ENCODE measurements at places on chromosomes 7 and 10. TPM values are rescaled to one million over a fixed set of nuclear protein-coding genes. Genes with fewer than 3 reads are reported as not detected.

GRCh38 chr10:86295351-86295750 lies 71.2 kb downstream of the GRID1 start:
- DNase-seq = no peak

GRCh38 chr7:149822353-149822943 lies 15.7 kb upstream of the ZNF862 start:
- peak; percentile 33 for DNase-seq

DNA sequence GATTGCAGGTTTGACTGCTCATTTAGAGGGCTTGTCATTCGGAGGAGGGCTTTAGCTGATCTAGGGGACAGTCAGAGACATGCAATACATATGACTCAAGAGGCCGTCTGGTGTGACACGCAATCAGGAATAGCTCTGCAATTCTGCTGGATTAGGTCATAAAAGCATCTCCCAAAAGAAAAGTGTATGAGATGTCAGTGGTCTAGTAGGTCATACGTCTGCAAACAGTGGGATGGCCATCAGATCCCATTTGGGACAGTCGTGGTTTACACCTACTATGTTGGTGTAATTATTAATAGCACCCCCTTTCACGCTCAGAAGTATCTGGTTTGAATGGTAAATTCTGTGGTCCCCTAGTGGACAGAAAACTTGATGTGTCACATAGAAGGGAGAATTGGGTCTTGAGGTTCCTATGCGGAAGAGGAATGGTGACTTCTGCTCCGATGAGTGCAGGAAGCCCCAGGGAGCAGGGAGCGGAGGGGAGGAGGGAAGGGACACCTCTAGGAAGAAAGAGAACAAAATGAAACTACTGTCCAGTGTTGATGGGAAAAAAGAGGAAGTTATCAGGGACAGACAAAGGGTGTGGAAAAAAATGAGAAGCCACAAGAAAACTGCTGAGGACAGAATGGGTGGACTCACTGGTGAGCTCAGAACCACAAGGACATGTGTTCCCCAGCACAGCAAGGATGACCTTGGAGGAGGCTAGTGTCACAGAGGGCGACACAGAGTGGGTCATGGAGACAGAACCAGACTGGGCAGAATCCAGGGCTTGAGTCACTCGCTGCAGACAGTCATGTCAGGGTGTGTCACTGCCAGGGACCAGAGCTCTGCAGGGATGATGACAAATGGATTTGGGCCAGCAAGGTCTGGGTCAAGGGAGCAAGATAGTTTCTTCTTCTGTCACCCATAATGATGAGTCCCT lies 59.9 kb downstream of the MAP3K8 start:
- no peak for DNase-seq

GRCh38 chr10:90602862-90603610 lies 254.8 kb downstream of the HTR7 start:
- no peak for DNase-seq

DNA sequence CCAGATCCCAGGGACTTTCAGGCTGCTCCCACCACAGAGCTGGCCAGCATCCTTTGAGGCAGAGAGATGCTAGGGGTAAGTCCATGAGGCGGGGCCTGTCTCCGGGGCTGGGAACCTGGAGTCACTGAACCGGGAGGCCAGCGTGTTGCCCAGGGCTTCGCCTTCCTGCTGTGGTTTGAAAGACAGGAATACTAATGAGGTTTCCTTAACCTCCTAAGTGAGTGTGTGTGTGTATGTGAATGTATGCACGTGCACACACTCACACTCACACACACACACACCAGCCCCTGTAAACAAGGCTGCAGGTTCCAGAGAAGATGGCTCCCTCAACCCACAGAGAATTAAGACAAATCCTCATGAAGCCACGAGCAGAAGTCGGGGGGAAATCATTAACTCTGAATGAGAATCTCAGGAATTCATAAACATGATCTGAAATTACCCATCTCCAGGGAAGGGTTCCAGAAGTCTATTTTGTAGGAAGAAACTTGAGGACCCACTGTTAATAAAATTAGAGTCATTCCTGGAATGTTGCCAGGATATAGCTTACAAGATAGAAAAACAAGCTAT lies 20.3 kb upstream of the PFKP start:
- no peak for DNase-seq

- no peak for DNase-seq
Observed at GRCh38 chr7:150379441-150380379, 580 bp downstream of the ZNF775 start.

GRCh38 chr10:99852481-99853213 lies 70.2 kb downstream of the ABCC2 start:
- DNase-seq = no peak

The DNAJC2 gene
- 20.9 TPM for total RNA-seq

The FBXL15 gene
- total RNA-seq = 50.1 TPM

The MYOF gene
- total RNA-seq = 12.6 TPM

The TFEC gene
- 1.8 TPM for total RNA-seq

The VIPR2 gene
- total RNA-seq = 3.5 TPM

The CASTOR2 gene
- total RNA-seq = 87.5 TPM
